SJCRH30 (cell line): ENCODE measurements at places on chromosomes 6 and 20.

DNA sequence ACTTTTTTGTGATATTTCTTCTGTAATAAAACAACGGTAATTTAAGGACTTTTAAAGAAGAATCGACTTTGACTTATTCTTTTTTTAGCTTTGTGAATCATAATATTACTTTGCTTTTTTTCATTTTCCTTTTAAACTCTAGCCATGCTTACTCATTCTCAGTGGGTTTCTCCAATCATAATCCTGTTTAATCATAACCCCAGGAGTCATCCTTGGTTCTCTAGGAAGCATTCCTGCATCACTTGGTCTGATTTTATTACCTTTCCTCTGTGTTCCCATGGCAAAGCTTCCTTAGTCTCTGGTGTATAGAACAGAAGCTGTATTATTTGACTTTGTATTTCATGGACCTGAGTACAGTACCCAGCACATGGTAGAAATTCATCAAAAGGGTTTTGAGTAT is 223.5 kb downstream of the CDKAL1 start:
- no peaks in the 10 kb centered on the region for H3K27me3 ChIP-seq
- H3K27ac ChIP-seq, result no peak overlapping the region
- H3K4me3 ChIP-seq, result no peak overlapping the region
- H3K4me1 ChIP-seq, result no peaks in the 10 kb centered on the region
- no peak for DNase-seq

GRCh38 chr6:21438986-21439352 is 154.6 kb upstream of the SOX4 start:
- no peaks in the 10 kb centered on the region for H3K36me3 ChIP-seq
- H3K27me3 ChIP-seq, result no peaks in the 10 kb centered on the region
- no peak overlapping the region for H3K4me3 ChIP-seq
- H3K27ac ChIP-seq, result no peak overlapping the region

GRCh38 chr20:32111753-32112152 is 2.2 kb downstream of the TM9SF4 start:
- no peak overlapping the region for H3K27ac ChIP-seq
- H3K4me1 ChIP-seq, result peaks cover 9% of the 10 kb centered on the region; the same call in 1 of the 2 replicates
- H3K36me3 ChIP-seq, result 0 out of 2 replicates have a peak, but pooled peaks cover 4% of the 10 kb centered on the region
- H3K4me3 ChIP-seq, result no peak overlapping the region

DNA sequence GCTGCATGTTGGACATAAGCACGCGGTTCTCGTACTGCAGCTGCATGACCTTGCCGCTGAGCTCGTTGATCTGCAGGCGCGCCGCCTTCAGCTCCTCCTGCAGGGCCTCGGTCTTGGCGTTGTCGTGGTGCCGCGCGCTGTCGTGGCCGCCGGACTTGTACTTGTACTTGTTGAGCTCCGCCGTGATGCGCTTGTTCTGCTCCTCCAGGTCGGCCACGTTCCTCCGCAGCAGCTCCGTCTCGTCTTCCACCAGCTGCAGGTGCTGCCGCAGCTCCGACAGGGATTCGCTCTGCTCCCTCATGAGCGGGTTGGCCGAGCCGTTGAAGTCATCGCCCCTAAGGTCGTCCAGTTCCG is 16.6 kb upstream of the KIAA0408 start:
- H3K4me3 ChIP-seq, result no peak overlapping the region
- DNase-seq, result no peak
- H3K27me3 ChIP-seq, result no peaks in the 10 kb centered on the region
- H3K36me3 ChIP-seq, result no peaks in the 10 kb centered on the region; the same call in 1 of the 2 replicates

DNA sequence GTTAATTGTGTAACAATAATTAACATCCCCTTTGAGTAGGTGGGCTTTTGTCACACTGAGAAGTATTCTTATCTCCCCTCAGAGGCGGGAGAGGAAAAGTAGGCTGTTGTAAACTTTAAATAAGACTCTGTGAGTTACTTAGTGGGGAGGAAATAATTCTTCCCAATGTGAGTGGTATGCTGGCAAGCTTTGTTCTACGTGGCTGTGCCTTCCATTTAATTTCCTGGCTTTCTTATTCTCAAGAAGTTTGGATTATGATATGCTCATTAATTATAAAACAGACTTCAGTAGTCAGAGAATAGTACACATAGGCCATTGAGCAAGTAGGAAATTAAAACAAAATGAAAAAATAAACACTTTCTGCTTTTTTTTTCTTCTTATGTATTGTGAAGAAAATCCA is 19.1 kb downstream of the ADGRB3 start:
- no peak for DNase-seq
- no peak overlapping the region for H3K27ac ChIP-seq
- H3K36me3 ChIP-seq, result no peaks in the 10 kb centered on the region; the same call in 1 of the 2 replicates
- H3K4me1 ChIP-seq, result peaks cover 14% of the 10 kb centered on the region
- no peaks in the 10 kb centered on the region for H3K27me3 ChIP-seq

GRCh38 chr6:132785936-132786335 is 12.5 kb downstream of the SLC18B1 start:
- no peak overlapping the region for H3K4me3 ChIP-seq
- H3K27ac ChIP-seq, result no peak overlapping the region
- H3K36me3 ChIP-seq, result peaks cover 4% of the 10 kb centered on the region; the same call in 1 of the 2 replicates
- H3K27me3 ChIP-seq, result no peaks in the 10 kb centered on the region

DNA sequence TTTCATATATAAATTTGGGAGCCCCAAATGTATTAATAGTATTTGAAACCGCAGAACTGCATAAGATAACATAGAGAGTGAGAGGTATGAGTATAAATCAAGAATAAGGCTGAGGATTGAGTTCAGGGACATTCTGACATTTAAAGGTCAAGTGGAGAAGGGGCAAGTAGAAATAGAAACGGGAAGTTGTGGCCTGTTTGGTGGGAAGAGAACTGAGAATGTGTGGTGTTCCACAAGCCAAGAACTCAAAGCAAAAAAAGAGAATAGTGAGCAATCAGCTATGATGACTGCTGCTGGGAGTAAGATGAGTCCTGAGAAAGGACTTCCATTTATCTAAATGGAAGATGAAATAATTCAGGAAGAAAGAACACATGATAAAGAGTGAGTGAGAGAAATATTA is 418.4 kb downstream of the CD109 start:
- peaks cover 28% of the 10 kb centered on the region for H3K4me1 ChIP-seq
- no peaks in the 10 kb centered on the region for H3K27me3 ChIP-seq
- no peak for DNase-seq
- H3K27ac ChIP-seq, result no peak overlapping the region
- no peaks in the 10 kb centered on the region for H3K36me3 ChIP-seq
- H3K4me3 ChIP-seq, result no peak overlapping the region

- no peak overlapping the region for H3K4me3 ChIP-seq
- H3K27me3 ChIP-seq, result no peaks in the 10 kb centered on the region
- no peak for DNase-seq
- no peak overlapping the region for H3K27ac ChIP-seq
These were observed 216.9 kb upstream of the BTBD3 start for GRCh38 chr20:11700831-11701230.

DNA sequence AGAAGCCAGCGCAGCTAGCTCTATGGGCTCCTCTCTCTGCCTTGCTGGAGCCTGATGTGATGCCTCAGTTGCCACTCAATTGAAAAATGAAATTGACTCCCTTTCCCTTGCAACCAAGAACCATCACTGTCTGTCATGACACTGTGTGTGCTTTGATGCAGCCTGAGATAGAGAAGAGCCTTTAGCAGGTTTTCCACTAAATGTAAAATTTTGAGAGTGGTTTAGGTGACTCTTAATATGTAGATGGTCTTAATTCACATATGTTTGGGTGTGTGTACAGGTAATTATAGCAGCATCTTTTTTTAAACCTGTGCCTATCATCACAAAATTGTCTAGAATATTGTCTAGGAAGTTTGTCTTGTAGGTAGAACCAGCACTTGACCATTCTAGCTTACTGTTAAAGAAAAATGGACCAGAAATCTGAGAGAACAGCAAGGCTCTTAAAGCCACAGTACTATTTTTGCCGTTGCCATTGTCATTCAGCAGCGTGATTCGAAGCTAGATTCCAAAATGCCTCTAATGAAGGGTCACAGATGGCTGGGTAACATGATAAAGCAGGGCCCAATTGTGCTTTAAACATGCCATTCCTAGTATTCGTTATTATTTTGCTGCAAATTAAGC is 1.3 kb downstream of the ARFGEF3 start:
- H3K27me3 ChIP-seq, result no peaks in the 10 kb centered on the region
- peak overlapping the region; percentile 78 for H3K4me3 ChIP-seq
- H3K4me1 ChIP-seq, result peaks cover 15% of the 10 kb centered on the region; the same call in 1 of the 2 replicates

GRCh38 chr6:126056355-126057004 is 70.1 kb downstream of the TRMT11 start:
- H3K27ac ChIP-seq, result no peak overlapping the region
- H3K4me1 ChIP-seq, result no peaks in the 10 kb centered on the region
- no peaks in the 10 kb centered on the region for H3K27me3 ChIP-seq
- H3K36me3 ChIP-seq, result no peaks in the 10 kb centered on the region

- no peak for DNase-seq
- H3K27ac ChIP-seq, result no peak overlapping the region
- H3K4me1 ChIP-seq, result no peaks in the 10 kb centered on the region
- H3K4me3 ChIP-seq, result no peak overlapping the region
These were observed 213.6 kb upstream of the HTR1E start for GRCh38 chr6:86723729-86724128.
